ENCODE measurements at places on chromosomes 7 and 10.

DNA sequence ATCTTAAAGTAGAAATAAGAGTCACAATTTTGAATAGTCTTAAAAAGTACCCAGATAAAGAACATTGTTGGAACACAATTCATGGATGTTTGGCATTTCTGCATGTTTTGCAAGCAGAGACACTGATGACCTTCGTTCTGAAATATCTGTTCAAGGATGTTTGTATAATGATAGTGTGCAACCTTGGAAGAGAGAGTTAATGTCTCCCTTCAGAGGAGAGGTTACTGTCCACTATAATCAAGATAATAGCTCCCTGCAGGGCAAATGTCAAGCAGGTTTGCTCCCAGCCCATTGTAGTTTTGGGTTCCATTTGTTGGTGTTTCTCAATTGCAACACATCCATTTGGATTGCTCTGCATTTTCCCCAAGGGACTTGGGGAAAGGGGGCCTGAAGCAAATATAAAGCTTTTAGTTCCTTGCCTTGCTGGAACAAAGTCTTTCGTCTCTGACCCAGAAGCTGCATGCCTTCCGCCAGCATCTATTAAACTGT, 45.2 kb downstream of the COL1A2 start:
- H3K4me3 ChIP-seq, result no peak overlapping the region
- no peak overlapping the region for H3K27ac ChIP-seq
- H3K27me3 ChIP-seq, result no peaks in the 10 kb centered on the region

DNA sequence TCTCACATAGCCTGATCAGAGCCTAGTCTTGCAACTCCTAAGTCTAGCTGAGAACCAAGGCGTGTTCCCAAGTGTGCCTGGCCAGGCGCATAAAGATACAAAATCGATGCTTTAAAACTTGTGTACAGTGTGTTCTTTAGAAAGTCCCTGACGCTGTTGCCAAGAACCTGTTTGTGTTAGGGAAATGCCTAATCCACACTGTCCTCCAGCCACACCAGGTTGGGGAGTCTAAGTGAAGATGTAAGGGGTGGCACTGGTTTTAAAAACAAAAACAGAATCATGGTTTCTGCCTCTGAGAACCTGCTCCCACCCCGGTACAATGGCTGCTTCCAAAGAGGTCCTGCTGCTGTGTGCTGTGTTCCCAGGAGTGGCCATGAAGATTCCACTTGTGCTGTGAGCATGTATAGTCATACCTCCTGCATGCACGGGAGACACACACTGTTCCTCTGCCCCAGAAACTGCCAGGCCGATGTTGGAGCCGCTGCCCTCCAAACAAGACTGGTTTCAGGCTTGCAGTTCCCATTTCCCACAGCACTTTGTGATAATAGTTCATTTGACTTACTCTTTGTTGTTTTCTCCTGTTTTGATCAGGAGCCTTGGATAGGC, 88.5 kb downstream of the CCNY start:
- H3K4me1 ChIP-seq, result peaks cover 28% of the 10 kb centered on the region
- DNase-seq, result no peak
- no peak overlapping the region for H3K4me3 ChIP-seq
- no peak overlapping the region for H3K27ac ChIP-seq
- H3K27me3 ChIP-seq, result no peaks in the 10 kb centered on the region
- no peaks in the 10 kb centered on the region for H3K36me3 ChIP-seq

DNA sequence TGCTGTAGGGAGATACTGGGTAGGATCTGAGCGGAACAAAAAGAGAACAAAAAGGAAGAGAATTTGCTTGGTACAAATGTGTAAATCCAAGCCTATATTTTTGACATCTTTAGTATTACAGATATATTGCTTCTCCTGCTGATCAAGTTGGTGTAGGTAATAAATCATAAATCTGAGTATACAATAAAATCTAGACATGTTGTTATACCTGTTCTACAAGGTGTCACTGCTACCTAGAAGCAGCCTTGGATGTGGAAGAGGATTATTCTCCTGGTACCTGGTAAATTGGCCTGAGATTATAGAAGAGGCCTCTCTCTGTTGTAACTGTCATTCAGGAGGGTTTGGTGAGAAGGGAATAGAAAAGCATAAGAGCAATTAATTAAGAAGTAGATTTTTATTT, 89.9 kb upstream of the LSM8 start:
- H3K36me3 ChIP-seq, result no peaks in the 10 kb centered on the region
- H3K4me3 ChIP-seq, result no peak overlapping the region
- no peak overlapping the region for H3K27ac ChIP-seq
- H3K27me3 ChIP-seq, result no peaks in the 10 kb centered on the region

DNA sequence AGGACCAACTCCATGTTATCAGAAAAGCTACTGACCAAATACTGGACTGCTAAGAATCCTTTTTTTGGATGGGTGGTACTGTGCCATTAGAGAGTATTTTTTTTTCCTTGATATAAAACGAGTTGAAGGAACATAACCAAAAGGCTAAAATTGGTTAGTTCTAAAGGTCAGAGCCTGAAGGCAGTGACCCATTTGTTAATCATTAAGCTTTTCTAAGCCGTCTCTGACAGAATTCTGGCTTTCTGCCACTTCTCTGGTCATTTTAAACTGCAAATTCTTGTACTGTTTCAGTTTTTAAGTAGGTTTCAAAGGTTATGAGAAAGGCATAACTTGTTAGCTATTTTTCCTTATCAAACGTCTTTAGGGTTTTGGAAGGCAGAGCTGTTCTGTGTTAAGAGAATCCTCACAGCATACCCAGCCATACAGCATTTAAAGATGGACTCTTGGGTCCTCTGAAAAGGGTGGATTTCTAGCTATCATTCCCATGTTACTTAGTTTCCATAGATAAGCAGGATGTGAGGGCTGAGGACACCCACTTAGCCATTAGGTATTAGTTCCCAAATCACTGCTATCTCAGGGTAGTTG, 196.8 kb downstream of the RNLS start:
- peak overlapping the region; percentile 74 for H3K27ac ChIP-seq
- peaks cover 11% of the 10 kb centered on the region for H3K4me1 ChIP-seq
- H3K36me3 ChIP-seq, result no peaks in the 10 kb centered on the region
- DNase-seq, result no peak

DNA sequence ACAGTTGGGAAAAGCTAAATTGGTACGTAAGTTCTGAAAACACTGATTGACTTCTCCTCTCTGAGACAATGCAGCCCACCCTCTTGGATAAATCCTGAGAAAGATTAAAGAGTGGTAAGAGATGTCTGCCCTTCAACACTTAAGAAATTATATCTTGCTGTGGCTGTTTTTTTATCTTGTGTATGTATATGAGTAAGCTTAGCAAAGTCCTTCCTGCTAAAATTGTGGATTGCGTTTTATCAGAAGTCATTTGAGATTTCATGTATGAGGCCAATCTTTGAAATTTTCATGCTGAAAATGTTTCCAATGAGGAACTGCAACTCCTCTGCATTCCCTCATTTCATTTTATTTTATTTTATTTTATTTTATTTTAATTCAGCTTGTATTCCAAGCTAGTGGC, 106.2 kb upstream of the INHBA start:
- no peaks in the 10 kb centered on the region for H3K4me1 ChIP-seq
- no peaks in the 10 kb centered on the region for H3K36me3 ChIP-seq
- no peak overlapping the region for H3K27ac ChIP-seq
- H3K27me3 ChIP-seq, result no peaks in the 10 kb centered on the region
- DNase-seq, result no peak

DNA sequence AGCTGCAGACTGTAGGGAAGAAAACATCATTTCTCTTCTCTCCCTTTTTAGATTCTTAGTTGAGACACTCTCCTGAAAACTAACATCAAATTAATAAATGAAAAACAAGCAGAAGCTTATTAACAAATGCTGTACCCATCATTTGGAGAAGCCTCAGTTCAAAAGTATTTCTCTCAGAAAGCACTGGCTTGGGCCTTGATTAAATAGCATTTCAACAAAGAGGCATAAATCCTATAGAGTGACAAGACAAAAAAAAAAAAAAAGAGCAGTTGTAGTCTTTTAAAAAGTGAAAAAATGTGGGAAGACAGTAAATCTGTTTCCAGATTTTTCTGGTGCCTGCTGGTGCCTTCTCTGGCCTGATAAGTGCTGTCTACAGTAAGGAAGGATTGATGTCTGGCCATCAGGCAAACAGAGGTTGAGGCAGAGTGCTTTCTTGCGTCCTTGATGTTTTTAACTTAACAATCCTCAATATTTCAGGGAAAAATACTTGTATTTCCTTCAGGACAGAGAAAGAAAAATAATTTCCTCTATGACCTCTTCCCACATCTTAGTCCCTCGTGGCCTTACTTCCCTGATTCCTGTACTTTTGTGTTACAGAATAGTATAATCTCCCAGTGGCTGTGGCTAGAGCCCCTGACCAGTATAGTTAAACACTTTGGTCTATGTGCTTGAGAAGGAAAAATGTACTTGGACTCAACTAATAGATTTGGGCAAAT, 300.5 kb downstream of the HGF start:
- no peak for DNase-seq
- no peak overlapping the region for H3K4me3 ChIP-seq
- H3K4me1 ChIP-seq, result no peaks in the 10 kb centered on the region
- no peaks in the 10 kb centered on the region for H3K27me3 ChIP-seq

- H3K36me3 ChIP-seq, result no peaks in the 10 kb centered on the region
- no peak for DNase-seq
- no peak overlapping the region for H3K27ac ChIP-seq
- H3K4me3 ChIP-seq, result no peak overlapping the region
- H3K4me1 ChIP-seq, result no peaks in the 10 kb centered on the region
These were observed 76.8 kb upstream of the IKZF1 start for GRCh38 chr7:50227726-50228125.
